ENCODE measurements at places on chromosomes 6 and 20.

GRCh38 chr20:24622856-24623255 is 153.4 kb downstream of the SYNDIG1 start:
- no peak for DNase-seq

DNA sequence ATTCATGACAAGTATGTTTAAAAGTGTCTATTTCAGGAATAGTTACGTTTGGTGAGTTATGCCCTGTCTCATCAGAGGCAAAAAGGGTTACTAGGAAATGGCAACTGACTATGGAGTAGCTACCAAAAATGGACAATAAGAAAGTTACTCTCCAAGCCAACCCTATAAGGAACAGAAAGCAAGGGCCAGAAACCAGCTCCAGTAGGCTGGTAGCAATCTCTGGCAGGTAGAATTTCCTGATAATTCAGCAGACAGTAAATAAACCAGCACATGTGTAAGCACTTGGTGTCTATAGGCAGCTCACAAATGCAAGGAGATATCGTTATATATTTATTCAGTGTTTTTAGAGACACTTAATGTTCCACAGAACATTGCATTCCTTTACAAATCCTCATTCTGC is 20.3 kb downstream of the SOX4 start:
- no peak for DNase-seq

GRCh38 chr6:85390105-85390728 is 59.7 kb upstream of the NT5E start:
- DNase-seq, result no peak

DNA sequence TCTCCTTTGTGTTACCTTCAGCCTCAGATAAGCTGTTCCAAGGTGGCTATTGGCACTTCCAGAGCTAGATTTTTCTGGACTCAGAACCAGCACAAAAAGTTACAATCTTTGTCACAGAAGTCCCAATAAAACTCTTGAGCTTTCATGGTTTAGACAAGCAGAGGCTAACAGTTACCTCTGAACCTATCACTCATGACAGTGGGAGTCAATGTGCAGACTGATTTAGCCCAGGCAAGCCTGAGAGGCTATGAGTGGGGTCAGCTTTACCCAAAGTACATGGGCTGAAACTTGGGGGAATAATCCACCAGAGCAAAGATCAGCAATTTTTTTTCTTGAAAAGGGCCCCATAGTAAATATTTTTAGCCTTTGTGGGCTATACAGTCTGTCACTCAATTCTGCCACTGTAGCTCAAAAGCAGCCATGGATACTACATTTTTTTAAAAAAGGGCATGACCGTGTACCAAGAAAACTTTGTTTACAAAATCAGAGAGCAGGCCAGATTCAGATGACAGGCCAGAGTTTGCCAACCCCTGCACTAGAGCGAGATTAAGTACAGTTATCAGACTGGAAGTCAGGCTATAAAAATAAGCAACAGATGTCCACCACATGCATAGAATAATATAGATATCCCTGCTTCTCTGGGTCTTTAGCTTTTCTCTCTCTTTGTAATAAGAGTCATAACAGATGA is 20.0 kb downstream of the CCN2 start:
- no peak for DNase-seq

GRCh38 chr20:35626386-35627001 is 10.9 kb downstream of the SPAG4 start:
- no peak for DNase-seq

GRCh38 chr20:57821935-57822334 is 112.1 kb upstream of the PMEPA1 start:
- DNase-seq, result no peak

- DNase-seq, result no peak
Measured at GRCh38 chr6:3722785-3723184, 28.7 kb downstream of the PXDC1 start.

- no peak for DNase-seq
Measured at GRCh38 chr6:36104836-36105235, 25.5 kb upstream of the MAPK13 start.

DNA sequence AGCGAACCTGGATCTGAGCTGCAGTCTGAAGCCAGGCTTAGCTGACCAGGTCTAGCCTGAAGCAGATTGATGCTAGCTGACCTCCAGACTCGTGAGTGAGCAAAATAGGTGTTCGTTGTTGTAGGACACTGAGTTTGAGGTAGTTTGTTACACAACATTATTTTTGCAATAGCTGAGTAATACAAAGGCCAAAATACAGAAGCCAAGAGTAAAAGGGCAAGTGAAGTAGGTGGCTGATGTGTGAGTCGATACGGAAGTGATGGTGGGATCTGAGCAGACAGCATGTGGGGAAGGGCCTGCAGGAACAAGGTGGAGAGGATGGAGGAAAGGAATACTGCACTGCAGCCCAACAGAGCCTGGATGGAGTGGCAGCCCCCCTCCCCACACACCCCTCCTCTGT is 8.5 kb upstream of the SPATS1 start:
- no peak for DNase-seq

All from naive thymus-derived CD4-positive, alpha-beta T cell (primary cell).